ENCODE measurements at places on chromosomes 6 and 20. TPM values are rescaled to one million over a fixed set of nuclear protein-coding genes. Genes with fewer than 3 reads are reported as not detected.

DNA sequence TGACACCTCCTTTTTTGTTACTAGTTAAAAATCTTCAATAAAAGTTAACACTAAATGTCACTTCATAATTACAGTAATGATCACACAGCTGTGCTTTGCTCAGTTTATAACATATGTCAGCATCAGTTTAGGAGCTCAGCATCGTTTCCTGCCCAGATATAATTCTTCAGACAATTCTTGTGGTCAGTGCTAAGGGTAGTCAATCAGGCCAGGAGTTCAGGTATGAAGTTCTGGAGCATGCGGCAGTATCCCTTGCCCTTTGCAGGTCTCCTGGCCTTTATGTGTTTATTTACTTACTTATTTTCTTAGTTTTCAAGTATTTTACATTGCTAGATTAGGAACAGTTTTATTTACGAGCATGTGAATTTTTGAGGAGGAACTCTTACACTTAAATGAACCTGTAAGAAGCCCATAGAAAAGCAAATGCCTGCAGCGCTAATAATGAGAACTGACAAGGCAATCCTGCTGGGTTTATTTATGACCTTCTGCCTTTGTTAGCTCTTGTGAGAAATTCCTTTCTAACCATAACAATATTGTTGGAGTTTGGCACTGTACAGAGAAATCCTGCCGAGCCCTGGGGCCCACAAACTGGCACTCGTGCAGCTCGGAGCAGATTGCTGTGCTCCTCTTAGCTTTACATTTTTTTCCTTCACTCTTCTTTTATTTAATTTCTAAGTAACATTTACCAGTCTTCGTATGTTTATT lies 252.8 kb downstream of the TMEM242 start:
- no peak for DNase-seq

GRCh38 chr6:33856031-33856590 lies 52.3 kb upstream of the MLN start:
- DNase-seq = no peak

DNA sequence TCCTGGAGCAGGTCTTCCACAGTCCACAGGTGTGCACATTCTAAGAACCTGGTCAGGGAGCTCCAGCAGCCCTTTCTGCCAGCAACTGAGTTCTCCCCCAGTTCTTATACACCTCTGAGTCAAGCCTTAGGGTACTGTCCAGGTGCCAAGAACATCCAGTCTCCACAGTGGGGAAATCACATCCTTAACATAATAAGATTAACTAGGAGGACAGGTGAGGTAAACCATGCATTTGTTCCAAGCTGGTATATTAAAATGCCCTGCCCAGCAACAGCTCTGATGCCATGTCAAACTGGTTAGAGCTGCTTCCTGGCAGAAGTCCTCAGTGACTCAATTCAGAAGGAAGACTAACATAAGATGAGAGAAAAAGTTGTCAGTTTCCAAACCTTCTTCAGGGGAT lies 303.9 kb upstream of the SGK1 start:
- DNase-seq = no peak

GRCh38 chr20:32445539-32446273 lies 87.6 kb downstream of the ASXL1 start:
- no peak for DNase-seq

Gene SLC44A4
- 0.03 TPM for polyA plus RNA-seq

DNA sequence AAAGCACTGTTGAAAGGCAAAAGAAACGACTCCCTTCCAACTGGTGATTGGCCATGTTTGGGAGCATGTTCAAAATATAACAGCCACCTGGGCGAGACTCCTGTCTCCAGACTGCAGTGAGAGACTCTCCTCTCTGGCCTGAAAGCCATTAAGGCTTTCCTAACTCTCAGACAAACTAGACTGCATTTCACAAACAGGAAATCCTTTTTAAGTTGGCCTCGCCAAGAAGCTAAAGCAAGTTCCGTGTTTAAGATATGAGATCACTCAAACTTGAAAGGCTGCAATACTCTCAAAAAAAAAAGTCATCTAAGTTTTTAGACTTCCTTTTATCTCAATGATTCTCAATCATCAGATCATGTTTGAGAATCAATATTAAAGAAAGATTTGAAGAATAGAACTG lies 117.0 kb downstream of the TFAP2A start:
- DNase-seq = no peak

- no peak for DNase-seq
Measured at GRCh38 chr6:36964908-36965307, 10.4 kb downstream of the PI16 start.

Gene ADGRF4
- 0.01 TPM for polyA plus RNA-seq

Gene BTN1A1
- not detected for polyA plus RNA-seq

GRCh38 chr6:42984924-42985475 lies 630 bp downstream of the PPP2R5D start:
- no peak for DNase-seq

DNA sequence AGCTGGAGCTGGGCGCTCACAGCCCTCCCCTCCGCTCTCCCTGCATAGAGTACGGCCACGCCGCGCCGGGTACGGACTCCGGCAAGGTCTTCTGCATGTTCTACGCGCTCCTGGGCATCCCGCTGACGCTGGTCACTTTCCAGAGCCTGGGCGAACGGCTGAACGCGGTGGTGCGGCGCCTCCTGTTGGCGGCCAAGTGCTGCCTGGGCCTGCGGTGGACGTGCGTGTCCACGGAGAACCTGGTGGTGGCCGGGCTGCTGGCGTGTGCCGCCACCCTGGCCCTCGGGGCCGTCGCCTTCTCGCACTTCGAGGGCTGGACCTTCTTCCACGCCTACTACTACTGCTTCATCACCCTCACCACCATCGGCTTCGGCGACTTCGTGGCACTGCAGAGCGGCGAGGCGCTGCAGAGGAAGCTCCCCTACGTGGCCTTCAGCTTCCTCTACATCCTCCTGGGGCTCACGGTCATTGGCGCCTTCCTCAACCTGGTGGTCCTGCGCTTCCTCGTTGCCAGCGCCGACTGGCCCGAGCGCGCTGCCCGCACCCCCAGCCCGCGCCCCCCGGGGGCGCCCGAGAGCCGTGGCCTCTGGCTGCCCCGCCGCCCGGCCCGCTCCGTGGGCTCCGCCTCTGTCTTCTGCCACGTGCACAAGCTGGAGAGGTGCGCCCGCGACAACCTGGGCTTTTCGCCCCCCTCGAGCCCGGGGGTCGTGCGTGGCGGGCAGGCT lies 4.6 kb downstream of the KCNK15 start:
- DNase-seq = no peak

DNA sequence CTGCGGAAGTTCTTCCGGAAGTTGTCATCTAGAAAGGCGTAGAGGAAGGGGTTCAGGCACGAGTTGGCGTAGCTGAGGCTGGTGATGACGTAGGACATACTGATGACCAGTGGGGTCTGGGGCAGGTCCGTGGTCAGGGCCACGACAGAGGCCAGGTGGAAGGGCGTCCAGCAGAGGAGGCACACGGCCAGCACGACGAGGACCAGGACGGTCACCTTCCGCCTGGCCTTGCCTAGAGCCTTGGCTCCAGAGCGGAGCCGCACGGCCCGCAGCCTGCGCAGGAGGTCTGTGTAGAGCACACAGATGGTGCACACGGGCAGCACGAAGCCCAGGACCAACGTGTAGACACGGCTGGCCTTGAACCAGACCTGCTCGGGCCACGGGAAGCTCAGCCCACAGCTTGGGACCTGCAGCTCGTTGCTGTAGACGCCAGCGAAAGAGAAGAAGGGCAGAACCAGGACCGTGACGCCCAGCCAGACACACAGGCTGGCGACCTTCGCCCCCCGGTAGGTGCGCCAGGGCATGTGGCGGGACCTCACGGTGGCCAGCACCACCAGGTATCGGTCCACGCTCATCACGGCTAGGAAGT lies 1.4 kb downstream of the NPBWR2 start:
- DNase-seq = no peak
